ENCODE measurements at places on chromosomes 3 and 15.

DNA sequence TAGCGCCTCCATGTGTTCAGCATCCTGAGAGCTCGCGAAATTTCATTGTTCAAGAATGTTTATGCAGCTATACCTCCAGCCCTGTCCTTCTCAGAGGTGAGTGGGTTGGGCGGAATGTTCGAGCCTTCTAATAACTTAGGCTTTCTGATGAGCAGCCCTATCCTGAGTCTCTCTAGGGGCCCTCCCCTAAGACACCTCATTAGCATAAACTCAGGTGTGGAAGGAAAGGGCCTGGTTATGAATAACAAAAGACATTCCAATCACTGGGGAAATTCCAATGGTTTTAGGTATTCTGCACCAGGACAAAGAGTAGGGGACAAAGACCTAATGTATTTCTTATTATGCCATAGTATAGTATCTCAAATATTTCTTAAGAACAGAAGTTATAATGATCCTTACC lies 138.1 kb upstream of the PDZRN3 start:
- DNase-seq, result no peak

DNA sequence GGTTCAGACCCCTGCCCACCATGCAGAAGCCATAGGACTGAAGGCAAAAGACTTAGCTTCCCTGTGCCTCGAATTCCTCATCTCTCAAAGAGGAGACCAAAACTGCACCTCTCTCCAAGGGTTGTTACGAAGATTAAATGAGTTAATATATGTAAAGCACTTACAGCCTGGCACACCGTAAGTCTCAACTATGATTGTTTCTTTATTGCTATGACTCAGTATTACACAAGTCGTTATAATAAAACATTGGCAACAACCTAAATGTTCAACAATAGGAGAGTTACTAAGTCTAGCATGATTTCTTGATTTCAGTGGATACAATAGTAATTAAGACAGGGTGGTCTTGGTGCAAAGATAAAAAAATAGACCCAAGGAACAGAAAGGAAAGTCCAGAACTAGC lies 19.6 kb upstream of the FGD5 start:
- DNase-seq, result no peak

DNA sequence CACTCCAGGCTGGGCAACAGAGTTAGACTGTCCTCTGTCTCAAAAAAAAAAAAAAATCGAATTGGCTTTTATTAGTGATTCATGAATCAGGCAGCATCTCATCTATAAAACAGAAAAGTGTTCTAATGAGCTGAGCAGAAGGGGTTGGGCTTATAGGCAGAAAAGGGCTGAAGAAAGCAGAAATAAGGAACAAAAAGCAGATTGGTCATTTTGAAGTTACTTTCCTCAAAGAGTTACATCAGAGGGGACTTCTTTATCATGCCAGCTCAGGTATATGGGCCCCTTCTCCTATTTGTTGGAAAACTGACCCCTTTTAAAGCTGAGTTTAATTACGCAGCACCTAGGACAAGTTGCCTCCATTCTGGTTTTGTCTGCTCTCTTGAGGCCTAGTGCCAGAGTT lies 722 bp upstream of the POGLUT1 start:
- no peak for DNase-seq

DNA sequence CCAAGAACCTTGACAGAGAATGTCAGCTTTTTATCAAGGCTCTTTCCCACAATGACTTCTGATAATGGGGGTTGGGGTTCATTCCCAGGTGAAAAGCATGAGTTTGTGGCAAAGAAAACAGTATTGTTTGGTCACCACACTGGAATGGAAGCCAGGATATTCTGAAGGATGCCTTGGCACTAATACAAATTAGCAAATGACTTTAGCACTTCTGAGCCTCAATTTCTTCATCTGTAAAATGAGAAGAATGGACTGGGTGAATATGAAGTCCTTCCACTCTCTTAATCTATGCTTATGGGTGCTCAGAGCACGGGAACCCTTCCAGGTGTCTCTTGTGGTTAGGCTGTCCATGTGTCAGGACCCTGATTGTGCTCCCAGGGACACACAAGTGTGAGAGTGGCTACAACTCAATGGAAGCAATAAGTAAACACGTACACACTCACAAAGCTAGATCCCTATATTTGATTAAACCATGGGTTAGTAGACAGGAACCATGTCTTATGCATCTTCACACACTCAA lies 21.4 kb downstream of the RAB27A start:
- DNase-seq, result no peak

GRCh38 chr3:120300971-120301370 lies 15.9 kb upstream of the GPR156 start:
- DNase-seq, result no peak

DNA sequence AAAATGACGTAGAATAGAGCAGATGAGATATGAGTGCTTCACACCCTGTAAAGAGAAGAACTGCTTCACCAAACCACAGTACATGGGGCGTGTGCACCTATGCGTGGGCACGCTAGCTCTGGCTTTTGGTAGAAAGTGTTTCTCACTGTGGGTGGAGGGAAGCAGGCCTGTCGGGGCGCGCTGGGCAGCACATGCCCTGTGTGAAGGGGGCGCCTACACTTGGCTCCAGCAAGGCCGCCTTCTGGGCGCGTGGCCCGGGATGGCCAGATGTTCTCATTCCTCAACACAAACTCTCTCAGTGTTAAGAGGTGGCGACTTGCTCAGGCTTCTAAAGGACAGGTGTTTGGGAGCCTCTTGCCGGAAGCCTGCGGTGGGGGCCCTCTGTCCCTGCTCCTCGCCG lies 90.0 kb downstream of the FBLN2 start:
- no peak for DNase-seq

GRCh38 chr15:59394166-59394661 lies 21.5 kb upstream of the MYO1E start:
- DNase-seq, result no peak
